Cerebellar cortex (tissue), 1 donor: ENCODE measurements at places on chromosomes 7 and 10.

DNA sequence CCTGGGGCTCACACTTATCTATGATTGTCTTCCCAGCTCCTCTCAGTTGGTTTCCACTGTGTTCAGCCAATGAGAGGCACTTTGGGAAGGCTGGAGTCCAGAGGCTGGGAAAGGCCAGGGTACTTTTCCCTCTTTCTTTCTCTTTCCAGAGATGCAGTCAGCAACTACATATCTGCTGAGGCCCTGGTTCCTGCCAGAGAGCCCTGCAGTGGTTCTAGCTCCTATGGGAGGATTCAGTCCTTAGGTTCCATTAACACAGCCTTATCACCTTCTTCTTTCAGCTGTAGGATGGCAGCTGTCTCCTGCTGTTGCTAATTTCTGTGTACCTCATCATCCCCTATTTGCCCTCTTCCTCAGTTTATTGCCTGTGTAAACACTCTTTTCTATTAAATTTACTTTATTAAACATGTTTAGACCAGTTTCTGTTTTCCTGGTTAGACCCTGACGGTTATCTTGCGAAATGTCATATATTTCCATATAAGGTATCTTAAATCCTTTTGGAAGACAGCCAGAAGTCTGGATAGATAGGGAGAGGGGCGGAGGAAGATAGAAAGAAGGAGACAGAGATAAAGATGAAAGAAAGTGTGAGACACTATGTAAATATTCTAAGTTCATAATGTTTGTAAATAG lies 100.3 kb downstream of the HGF start:
- DNase-seq: no peak

GRCh38 chr7:141490474-141490873 lies 60.7 kb upstream of the AGK start:
- DNase-seq: no peak

GRCh38 chr7:111953611-111954010 lies 252.6 kb downstream of the DOCK4 start:
- DNase-seq: peak; percentile 59

GRCh38 chr10:118628397-118628796 lies 32.9 kb upstream of the PRLHR start:
- DNase-seq: no peak

- no peak for DNase-seq
These were observed 3.2 kb downstream of the ACADSB start for GRCh38 chr10:123011987-123012386.

DNA sequence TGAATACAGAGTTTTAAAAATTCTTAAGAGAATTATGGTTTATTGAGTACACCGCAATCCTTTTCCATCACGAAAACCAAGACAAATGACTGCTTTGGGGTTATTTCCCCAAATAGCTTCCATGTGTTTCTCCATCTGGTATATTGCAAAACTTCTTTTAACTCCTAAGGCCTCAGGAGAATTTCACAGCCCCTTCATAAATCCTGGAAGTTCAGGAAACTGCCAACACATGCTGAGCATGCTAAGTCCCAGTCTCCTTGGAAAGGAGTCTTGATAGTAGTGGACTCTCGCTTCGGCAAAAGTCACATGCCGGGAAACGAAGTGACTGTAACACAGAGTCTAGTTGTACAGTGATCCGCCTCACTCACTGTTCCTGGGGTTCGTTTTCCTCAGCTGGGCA lies 88.1 kb upstream of the RSU1 start:
- DNase-seq: no peak

- no peak for DNase-seq
These were observed 64.9 kb upstream of the WAPL start for GRCh38 chr10:86586516-86586915.

GRCh38 chr10:18162021-18162627 lies 21.9 kb downstream of the CACNB2 start:
- DNase-seq: no peak

- DNase-seq: peak; percentile 83
These were observed 124.4 kb downstream of the PON1 start for GRCh38 chr7:95199779-95200558.
